ENCODE measurements at places on chromosomes 5 and 9.

DNA sequence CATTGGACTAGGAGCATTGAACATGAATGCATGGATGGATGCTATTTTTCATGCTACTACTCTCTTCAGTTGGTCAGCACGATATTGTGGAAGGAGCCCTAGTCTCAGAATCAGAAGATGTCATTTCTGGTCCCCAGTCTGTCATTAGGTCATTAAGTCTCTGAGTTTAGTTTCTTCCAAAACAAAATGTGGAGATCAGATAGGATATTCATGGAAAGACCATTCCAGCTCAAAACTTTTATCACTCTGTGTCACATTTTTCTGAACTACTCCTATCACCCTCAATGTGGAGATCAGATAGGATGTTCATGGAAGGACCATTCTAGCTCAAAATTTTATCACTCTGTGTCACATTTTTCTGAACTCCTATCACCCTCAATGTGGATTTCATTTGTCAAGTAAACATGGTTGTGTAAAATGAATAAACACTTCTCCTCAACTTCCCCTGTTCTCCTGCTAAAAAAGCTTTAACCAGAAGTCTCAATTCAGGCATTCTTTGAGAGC is 296.8 kb downstream of the MRPS30 start:
- no peak for DNase-seq

DNA sequence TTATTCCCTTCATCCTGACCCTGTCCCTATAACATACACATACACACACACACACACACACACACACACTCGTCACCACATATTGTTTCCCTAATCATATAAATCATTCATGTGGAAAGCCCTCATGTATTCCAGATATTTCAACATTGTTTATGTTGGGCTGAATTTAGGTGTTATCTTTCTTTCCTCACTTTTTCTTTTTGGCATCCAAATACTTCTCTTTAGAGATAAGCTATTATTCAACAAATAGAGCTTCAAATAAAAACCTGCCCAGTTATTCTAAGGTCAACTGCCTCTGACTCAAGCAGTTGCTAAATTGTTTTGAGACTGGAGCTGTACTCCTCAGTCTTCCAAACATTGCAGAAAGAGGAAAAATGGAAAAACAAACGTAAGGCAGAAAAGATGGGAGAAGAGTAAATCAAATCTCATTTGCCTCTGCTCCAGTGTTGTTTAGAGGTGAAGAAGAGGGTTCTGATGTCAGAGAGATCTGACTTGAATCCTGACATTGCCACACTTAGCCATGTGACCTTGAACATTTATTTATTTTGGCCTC is 215.7 kb downstream of the GAS1 start:
- no peak for DNase-seq

GRCh38 chr9:693201-694091 is 148.1 kb upstream of the DMRT1 start:
- no peak for DNase-seq

DNA sequence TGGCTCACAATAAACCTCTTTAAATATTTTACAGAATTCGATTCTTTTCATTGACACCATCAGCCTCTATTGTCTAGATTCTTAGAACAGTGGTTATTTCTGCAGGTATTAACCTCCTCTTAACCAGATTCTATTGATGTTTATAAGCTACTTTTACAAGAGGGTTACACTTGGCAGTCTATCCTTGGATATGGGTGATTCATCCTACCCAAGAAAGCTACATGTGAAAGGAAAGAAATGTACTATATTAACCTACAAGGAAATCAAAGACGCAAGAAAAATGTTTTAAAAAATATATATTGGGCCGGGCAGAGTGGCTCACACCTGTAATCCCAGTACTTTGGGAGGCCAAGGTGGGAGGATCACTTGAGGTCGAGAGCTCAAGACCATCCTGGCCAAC is 16.7 kb downstream of the SLC25A25 start:
- no peak for DNase-seq

DNA sequence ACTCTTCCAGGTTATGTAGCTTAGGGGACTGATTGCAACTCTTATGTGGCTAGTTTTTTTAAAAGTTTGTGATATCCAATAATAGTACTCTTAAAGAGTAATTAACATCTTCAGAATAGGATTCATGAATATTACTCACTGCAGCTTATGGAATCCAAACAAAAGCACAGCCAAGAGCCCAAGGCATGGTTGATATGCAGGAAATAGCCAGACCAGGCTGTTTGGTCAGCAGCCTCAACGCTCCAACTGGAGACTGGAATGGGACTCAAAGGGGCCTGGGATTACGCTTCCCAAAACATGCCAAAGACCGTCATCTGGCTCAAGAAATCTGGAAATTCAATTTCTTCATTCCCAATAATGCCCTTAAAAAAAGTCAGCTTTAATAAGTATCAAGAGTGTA is 268.6 kb downstream of the SEC61B start:
- DNase-seq: no peak

DNA sequence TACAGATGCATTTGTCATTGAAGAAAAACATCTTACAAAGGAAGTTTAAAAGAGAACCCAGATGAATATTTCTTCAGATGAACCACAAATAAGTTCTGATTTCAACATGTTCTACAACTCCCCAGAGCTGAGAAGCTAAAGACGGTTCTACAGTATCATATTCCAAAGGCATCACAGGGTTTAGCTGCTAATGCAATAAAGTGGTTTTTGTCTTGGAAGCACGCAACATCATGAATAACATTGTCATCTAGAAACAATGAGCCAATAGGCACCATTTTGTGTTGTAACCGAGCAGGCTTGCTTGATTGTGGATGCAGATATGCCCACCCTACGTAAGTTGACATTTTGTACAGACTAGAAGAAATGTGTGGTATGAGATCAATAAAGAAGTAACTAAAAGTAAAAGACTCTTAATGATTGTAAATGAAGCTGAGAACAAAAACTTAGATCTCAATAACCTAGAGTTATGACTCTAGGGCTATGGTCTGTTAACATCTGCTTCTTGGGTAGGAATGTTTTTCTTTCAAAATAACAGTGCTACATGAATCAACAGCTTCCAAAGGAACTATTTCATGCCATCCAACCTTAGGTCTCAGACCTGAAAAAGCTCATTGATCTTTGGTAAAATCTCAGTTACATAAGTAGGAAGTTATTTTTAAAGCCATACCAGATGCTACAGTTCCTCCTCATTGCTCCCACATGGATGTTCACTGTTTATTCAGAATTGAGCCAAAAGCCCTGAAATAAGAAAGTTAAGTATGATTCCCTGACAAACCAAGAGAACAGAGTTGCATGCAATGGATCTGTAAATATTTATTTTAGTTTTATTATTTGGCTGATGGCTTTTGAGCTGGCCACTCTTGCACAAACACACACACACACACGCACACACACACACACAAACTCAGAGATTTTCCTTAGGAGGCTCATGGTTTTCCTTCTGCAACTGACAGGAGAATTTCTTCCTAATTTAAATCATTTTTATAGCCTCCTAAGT is 118.7 kb upstream of the SLCO6A1 start:
- no peak for DNase-seq

DNA sequence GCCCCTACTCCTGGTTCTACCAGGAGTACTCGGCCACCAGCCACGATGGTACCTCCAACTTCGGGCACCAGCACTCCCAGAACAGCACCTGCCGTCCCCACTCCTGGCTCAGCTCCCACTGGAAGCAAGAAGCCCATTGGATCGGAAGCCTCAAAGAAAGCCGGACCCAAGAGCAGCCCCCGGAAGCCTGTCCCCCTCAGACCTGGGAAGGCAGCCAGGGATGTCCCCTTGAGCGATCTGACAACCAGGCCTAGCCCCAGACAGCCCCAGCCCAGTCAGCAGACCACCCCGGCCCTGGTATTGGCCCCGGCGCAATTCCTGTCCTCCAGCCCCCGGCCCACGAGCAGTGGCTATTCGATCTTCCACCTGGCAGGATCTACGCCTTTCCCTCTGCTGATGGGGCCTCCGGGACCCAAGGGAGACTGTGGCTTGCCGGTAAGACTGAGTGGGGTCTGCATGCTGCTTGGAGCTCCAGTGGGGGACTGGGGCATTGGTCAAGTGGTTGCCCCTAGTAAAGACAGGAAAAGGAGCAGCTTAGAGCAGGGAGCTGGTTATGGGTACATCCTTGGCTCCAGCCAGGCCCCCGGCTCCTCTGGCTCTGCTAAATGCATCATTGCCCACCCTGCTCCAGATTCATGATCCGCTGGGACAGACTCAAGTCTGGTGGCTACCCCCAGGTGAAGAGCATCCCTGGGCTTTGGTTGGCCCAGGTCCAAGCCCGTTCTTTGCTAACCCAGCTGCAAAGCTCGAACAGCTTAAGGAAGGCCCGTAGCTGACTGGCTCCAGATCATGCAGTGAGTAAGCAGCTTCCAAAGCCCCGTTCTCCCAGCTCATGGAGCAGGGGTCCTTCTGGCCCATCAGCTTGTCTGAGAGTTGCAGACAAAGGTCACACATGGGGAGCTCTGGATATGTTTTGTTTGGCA is 14.0 kb downstream of the COL27A1 start:
- DNase-seq: no peak

- no peak for DNase-seq
These were observed 262.5 kb downstream of the MED10 start for GRCh38 chr5:6115852-6116251.

DNA sequence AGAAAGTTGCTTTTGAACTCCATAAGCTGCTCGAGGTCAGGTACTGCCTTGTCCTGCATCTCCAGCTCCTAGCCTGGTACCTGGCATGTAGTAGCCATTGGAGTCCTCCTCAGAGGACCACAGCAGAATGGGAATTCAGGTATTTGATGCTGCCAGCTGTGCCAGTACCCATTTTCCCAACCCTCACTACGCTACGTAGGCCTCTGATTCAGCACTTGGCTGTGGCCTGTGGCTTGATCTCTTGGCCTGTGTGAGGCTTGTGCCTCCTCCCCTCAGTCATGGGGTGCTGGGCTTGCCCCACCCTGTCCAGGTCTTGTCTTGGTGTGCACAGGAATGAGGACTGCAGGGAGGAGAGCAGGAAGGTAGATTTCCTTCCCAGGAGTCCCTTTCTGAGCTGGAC is 11.8 kb downstream of the OTULIN start:
- DNase-seq: no peak

GRCh38 chr5:35182910-35183535 is 47.3 kb downstream of the PRLR start:
- DNase-seq: peak; percentile 13

DNA sequence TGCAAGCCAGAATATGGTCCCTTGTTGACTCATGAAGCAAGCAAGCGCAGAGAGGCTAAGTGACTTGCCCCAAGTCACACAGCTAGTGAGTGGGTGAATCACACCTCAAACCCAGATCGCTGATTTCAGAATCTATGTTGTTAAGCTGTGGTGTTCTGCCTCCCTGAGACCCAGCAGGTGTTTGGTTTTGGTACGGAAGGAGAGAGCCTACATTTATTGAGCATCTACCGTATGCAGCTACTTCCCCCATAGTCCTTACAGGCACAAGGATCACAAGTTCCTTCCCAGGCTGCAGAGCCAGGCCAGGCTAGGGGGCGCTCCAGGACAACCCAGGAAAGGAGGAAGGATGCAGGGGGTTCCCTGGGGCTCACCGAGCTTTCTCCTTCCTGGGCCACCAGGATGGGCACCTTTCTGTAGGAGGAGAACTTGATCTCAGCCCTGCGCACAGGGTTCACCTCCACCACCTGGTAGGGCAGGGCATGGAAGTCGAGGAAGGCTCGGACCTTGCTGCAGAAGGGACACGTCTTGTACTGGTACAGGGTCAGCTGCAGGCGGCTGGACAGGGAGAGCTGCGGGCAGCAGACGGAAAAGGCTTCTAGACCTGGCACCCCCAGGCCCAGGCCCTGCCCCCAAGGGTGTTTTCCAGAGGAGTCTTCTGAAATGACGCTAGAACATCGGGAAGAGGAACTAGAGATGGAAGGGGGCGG is 2.5 kb downstream of the PTGES2 start:
- peak; percentile 81 for DNase-seq

GRCh38 chr5:87307796-87308423 is 40.2 kb downstream of the RASA1 start:
- no peak for DNase-seq

DNA sequence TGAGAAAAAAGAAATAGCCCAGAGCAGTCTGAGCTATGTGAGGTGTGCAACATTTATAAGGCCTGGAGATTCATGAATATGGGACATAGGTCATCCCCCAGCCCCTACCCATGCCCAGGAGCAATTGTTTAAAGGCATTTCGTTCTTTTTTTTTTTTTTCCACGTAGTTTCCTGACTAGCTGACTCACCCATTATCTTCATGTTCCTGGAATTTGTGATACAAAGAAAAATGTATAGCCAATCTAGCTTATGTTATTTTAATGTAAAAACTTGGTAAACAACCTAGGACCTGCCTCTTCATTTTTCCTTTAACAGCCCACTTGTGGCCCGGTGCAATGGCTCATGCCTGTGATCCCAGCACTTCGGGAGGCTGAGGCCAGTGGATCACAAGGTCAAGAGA is 81.3 kb downstream of the OSTF1 start:
- DNase-seq: no peak

GRCh38 chr5:64384765-64385164 is 121.0 kb upstream of the RGS7BP start:
- DNase-seq: peak; percentile 12

- DNase-seq: no peak
These were observed 10.6 kb downstream of the HMCN2 start for GRCh38 chr9:130276121-130276520.

DNA sequence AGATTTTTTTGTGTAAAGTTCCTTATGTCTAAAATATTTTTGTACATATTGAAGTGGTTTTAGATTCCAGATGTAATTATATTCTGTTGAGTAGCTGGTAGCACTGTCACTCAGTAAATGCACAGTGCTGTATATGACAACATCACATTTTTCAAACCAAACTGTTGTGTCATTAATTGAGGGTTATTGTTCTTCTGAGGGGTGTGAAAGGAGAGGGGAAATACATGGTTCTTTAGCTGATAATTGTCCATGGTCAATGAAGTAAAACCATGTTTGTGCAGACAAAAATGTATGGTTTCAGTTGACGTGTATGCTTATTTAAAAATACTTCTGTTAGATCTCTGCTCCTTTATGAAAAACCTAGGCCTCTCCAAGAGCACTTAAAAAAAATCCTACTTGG is 3.3 kb downstream of the ZNF462 start:
- no peak for DNase-seq

DNA sequence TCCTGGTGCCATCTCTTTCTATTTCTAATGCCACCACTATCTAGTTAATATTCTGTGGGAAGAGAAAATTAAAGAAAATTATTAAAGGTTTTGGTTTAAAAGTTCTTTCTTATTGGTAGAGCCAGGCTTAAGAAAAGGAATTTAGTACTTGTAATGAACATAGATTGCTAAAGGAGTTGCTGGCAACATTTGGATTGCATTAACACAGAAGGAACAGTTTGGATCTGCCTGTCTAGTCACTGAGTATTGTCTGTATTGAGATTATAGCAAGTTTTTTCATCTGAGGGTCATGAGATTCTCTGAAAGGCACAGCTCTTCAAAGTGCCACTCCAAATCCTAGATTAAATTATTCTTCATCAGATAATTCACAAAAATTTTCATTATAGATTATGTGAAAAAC is 32.0 kb downstream of the FSD1L start:
- DNase-seq: no peak

GRCh38 chr9:108859459-108860114 is 2.5 kb upstream of the ACTL7A start:
- no peak for DNase-seq

GRCh38 chr5:177455661-177456590 is 9.3 kb downstream of the PRR7 start:
- DNase-seq: peak; percentile 96

GRCh38 chr9:107261106-107261505 is 22.0 kb upstream of the RAD23B start:
- no peak for DNase-seq

- no peak for DNase-seq
These were observed 13.4 kb downstream of the OLFML2A start for GRCh38 chr9:124790301-124790700.

GRCh38 chr9:124297551-124297901 is 39.8 kb downstream of the NEK6 start:
- DNase-seq: no peak

- DNase-seq: no peak
These were observed 2.8 kb downstream of the SMIM33 start for GRCh38 chr5:139473565-139473964.

Data from BE2C (cell line).